ENCODE measurements at places on chromosomes 5 and 9.

DNA sequence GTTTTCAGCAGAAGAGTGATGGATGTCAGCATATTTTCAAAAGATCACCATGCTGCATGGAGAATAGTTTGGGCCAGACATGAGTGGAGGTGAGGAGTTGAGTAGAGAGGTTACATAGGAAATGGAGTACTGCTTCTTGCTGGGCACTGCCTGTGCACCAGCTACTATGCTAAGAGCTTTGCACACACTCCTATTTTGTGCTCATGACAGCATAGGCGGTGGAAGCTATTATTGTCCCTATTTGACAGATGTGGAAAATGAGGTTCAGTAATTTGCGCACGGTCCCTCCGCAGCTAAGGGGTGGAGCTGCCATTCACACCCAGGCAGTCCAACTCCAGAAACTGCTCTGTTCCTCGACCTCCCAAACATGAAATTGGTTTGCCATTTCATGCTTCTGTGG is 67.8 kb downstream of the ENTREP1 start:
- DNase-seq = no peak

DNA sequence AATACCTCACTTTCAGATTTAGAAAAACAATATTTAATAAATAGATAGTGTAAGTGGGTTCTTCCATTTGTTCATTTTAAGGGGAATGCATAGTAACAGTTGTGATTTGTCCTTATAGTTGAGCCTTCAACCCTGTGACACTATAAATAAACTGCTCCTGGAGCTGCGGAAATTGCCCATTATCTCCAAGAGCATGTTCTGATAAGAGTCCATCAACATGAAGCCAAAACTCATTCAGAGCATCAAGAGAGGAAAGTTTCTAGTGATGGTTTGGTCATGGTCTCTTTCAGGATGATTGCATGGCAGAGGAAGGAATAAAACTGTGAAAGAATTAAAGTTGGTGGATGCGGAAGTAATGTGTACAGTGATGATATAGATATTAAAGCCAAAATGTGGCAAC is 772.1 kb upstream of the DMAC1 start:
- DNase-seq = no peak

GRCh38 chr9:19510907-19511306 is 102.1 kb downstream of the ACER2 start:
- no peak for DNase-seq

DNA sequence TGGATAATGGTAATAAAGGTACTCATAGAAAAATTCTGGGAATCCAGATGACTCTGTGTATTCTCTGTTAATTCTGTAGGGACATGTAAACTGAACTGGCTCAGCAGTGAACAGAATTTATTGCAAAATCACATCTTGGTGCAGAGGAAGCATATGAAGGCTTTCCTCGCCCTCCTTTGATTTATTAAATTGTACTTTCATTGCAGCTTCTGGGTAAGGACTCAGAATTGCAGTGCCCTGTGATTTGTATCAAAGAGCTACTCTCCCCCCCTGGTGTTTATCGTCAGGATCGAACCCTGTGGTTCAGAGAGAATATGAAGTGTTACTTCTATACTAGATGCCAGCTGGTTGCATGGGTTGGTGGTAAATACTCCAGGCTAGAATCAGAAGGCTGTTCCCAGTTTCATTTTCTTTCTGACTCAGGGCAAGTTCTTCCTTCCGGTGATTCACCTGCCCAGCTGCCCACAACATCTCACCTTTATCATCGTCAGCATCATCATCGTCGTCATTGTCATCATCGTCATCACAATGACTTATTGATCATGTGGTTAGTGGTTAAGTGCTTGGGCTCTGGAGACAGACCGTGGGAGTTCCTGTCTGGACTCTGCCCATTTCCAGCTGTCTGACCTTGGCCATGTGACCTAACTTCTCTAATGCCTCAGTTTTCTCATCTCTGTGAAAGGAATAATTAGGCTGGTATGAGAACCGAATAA is 238.8 kb downstream of the ARHGAP26 start:
- DNase-seq = peak; percentile 70

DNA sequence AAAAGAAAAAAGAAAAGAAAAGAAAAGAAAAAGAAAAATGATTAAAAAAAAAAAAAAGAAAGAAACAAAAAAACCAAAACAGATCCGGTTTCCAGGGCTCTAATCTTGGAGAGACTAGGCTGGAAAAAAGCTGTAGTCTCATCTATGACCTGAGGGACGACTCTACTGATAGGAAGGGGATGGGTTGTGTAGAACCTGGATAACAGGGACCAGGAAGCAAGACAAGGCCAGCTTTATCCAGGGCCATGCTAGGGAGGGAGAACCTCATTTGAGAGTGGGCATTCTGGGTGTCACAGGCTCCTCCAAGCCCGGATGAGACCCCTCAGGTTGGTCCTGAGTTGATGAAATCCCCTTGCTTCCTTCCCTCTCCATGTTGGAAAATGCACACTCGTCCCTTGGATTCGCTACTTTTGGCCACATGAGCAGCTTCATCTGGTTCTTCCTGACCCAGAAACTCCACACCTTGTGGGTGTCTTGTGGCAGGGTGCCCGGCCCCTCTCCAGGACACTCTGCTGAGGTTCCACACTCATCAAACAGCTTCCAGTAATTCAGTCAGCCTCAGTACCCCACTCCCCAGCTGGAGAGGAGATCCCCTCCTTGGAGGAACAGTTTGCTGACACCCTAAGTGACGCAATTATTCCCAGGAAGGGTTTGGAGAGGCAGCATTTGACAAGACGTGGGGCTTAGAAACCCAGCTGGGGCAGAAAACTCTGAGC is 71.1 kb upstream of the LHFPL2 start:
- no peak for DNase-seq

DNA sequence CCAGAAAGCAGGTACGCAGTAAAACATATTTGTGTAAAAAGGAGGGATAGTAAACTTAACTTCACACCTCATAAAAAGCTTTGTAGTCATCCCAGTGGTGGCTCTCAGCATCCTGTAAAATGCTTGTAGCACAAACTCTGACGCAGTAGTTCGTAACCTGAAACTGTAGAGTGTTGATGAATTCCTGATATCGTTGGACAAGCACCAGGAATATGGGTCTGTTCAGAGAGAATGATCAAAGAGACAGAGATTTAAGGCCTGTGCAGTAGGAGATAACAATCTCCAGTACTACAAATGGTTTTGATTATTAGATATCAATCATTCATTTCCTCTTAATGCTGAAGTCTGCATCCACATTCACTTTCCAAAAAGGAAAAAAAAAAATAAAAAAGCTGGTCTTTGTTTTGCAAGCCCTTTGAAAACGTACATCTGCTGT is 148.5 kb downstream of the KIAA0825 start:
- no peak for DNase-seq

DNA sequence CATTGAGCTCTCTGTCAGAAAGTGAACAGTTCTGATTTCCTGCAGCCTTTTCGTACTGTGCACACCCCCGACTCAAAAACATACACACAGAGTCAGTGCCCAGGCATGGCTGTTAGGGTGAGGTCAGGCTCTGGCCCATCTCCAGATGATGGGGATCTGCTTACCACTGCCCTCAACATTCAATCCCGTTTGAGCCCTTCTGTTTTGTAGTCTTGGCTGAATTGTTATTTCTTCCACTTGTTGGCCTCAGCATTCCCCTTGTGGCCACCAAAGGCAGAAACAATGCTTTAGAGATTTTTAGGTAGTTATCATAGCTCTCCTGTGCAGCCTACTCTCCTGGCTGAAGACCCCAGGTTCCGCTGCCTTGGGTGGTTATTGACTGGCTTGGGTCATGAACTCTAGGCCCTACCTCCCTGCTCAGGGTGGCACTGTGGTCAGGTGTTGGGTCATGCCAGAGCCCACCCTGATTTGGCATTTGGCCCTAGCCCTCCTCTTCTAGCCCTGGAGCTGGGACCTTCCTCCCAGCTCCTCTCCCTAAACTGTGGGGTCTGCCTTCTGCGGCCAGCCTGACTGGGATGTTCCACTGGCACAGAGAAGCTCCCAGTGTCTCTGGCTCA is 7.8 kb upstream of the MYOZ3 start:
- no peak for DNase-seq

- DNase-seq = no peak
These were observed 1.0 kb downstream of the MRPS2 start for GRCh38 chr9:135501261-135502167.

DNA sequence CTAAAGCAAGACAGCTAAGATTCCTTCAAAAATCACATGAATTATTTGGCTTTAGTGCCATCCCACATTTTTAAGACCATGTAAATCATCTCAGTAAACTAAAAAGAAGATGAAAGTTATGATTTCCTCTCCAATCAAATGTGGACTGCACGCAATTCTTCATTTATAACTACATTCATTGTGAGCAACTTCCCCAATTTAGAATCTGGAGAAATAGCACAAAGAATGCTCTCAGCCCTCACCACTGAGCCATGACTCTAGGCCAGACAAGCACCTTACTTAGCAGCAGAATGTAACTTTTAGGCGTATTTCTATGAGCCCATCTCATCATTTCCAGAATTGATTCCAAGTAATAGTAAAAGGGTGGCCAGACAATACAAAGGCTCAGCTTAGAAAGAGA is 616.6 kb downstream of the TLE1 start:
- DNase-seq = no peak

DNA sequence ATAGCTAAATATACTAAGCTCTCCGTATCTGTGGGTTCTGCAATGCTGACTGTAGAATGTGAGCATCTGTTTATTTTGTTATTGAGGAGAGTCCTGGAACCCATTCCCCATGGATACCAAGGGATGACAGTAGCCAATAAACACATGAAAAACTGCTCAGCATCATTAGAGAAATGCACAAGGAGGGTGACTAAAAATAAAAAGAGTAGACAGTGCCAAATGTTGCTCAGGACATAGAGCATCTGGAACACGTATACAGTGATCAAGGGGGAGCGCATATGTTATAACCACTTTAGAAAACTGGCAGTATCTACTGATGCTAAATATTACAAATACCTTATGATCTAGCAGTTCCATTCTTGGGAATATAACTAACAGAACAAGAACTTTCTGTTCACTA is 31.0 kb downstream of the MARCHF6 start:
- no peak for DNase-seq

DNA sequence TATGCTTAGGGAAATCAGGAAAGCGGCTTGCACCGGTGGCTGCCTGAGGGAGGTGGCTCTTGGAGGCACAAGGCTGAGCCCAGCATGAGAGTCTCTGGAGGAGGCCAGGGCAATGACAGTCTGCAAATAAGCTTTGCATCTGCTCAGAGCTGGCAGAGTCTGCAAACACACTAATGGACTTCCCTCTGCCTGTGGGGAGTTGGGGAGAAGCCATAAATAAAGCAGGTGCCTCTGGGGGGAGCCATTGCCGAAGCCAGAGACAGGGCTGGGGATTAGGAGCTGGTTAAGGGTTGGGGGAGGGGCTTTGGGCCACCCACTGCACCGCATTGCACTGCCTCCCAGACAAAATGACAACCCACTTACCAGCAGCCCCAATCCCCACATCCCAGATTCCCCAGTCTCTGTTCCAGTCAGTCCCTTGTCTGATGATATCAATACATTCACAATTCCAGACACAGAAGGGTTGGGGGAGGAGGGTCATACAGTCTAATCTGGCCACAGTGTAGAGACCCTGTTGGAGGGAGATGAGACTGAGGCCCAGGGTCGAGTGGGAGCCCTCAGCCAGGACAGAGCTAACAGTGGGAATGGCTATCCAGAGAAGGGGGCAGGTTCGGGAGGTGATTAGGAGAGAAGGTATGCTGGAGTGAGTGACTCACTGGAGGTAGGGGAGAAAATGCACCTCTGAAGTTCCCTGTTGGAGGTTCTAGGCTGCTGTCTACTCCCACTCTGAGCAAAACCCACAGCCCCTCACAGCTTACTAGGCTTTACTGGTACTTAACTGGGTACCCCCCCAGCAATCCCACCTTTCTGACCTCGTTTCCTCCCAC is 53.7 kb downstream of the PAX5 start:
- DNase-seq = no peak

DNA sequence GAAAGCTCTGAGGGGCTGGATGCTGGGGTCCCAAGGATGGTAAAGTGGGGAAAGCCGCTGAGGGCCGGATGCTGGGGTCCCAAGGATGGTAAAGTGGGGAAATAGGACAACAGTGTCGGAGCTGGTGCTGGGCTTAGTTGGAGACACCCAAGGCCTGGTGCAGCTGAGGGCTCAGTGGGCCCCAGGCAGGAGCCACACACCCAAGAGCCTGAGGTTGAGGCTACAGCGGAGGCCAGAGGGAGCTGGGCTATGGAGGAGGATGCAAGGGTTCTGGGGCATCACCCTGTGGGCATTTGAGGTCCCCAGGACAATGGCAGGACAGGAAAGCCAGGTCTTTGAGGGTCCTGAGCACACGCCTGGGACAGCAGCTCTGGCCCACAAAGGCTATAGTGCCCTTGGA is 19.1 kb upstream of the SLC9A3 start:
- no peak for DNase-seq

DNA sequence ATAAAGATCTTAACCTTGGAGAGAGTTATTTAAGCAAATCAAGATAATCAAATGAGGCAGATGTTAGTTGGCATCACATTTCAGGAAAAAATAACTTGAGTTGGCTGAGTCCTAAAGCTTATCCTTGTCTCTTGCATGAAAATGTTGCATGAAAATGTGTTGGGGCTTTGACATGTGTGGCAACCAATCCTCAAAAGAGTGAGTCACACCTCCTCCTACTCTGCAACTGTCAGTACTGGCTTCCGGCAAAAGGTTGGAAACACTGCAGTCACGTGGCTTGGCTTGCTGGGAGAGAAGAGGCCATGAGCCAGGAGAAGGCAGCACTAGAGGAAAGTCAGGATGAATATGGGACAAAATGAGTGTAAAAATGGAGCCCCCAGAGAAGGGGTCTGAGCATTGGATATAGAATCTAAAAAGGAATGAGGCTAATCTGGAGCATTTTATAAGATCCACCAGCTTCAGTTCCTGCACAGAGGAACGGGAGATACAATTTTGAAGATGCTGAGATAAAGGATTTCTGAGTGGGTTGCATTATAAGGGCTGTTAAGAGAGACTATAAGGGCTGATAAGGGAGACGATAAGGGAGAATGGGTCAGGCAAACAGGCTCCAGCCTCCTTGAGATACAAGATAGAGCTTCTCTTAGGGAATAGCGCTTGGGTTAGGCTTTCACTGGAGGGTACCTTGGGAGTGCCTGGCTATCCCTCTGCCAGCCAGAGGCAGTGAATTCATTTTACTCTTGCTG is 43.1 kb downstream of the SPATA31D1 start:
- DNase-seq = no peak

- no peak for DNase-seq
These were observed 10.3 kb downstream of the ZFR start for GRCh38 chr5:32434221-32434620.

- no peak for DNase-seq
These were observed 40.0 kb downstream of the CMYA5 start for GRCh38 chr5:79729679-79730078.

DNA sequence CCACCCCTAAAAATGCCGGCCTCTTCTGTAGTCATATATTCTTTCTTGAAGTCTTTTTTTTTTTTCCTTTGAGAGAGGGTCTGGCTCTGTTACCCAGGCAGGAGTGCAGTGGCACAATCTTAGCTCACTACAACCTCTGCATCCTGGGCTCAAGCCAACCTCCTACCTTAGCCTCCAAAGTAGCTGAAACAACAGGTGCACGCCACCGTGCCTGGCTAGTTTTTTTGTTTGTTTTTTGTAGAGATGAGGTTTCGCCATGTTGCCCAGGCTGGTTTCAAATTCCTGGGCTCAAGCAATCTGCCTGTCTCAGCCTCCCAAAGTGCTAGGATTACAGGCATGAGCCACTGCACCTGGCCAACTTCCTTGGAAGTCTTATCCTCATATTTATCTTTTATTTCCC is 19.1 kb downstream of the SREK1IP1 start:
- no peak for DNase-seq

Data from activated T-cell treated with anti-CD3 and anti-CD28 coated beads, Interleukin-2, amount 50 U/mL, for 24 hours (primary cell).